ENCODE measurements at places on chromosomes 11 and 22.

DNA sequence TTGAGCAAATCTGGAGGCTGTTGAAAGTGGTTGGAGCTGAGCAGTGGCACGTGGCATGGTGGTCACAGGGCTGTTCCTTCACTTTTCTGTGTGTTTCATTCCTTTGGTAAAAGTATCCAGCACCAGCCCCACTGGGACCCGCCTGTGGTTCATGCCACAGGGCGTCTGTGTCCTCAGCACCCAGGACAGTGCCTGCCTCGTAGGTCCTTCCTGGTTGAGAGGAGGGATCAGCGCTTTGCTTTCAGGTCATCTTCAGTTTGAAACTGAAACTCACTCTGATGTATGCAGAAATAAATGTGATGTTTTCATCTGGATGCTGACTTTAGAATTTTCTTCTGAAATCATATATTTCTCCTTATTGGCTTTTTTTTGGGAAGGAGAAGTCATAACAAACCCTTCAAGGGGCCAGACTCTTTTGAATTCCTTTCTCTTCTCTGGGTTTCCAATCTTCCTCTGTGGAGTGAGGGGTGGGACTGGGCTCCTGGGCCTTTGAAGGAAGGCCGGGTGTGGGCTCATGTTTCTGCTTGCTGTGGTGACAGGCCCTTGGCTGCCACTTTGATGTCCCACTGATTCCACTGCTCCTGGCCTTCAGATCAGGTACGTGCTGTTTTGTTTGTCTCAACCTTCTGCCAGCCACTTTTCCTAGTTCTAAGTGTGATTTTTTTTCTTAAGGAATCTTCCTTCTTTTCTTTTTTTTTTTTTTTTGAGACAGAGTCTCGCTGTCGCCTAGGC lies 26.2 kb downstream of the TBC1D22A start:
- no peak for DNase-seq

DNA sequence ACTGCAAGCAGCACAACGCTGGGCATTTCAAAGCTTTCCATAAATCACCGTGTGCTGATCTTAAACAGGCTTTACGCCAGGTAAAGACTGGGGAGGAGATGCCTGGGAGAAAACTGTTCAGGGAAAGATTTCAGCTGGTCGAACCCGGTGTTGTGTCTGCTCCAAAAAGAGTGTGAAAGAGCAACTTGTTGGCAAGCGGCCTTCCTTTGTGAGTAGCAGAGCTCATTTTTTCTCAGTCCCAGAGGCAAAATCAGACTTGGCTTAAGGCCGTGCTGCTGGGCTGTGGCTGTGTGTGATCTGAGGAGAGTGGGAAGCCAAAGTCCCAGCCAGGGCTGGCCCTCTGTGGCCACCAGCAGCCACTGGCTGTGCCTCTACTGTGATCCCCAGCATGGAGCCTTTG lies 75.7 kb upstream of the E2F8 start:
- DNase-seq: no peak

DNA sequence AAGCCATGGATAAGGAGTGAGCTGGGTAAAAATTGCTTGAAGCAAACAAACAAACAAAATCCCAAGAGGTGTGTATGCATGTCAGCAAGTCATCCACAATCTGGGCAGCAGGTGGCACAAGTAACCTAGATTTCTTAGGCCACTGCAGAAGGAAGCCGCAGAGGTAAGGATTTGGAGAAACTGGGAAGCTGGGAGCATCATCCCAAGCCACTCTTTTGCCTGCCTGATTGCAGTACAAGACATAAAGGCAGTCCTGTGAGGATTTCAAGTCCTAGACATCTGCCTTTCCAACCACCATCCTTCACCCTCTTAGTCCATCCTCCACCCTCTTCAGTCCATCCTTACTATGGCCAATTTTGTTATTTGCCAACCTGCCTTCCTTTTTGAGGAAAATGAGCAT lies 67.2 kb upstream of the BMAL1 start:
- DNase-seq: peak; percentile 70

DNA sequence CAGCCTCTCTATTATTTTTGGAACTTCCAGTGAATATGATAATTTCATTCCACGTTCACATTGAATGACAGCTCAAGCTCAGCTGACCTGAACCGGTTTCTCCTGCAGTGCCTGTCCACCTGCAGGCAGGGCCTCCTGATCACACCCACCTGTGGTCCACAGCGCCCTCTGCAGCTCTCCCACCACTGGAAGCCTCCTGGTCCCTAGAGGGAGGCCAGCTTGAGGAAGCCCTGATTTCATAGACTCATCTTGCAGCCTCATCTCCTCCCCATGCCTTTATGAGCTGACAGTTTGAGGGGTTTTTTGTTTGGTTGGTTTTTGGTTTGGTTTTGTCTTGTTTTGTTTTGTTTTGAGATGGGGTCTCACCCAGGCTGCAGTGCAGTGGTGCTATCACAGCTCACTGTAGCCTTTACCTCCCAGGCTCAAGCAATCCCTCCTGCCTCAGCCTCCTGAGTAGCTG lies 29.9 kb upstream of the MALAT1 start:
- peak; percentile 60 for DNase-seq

- DNase-seq: peak; percentile 97
Measured at GRCh38 chr11:20112291-20113148, 47.8 kb downstream of the DBX1 start.

DNA sequence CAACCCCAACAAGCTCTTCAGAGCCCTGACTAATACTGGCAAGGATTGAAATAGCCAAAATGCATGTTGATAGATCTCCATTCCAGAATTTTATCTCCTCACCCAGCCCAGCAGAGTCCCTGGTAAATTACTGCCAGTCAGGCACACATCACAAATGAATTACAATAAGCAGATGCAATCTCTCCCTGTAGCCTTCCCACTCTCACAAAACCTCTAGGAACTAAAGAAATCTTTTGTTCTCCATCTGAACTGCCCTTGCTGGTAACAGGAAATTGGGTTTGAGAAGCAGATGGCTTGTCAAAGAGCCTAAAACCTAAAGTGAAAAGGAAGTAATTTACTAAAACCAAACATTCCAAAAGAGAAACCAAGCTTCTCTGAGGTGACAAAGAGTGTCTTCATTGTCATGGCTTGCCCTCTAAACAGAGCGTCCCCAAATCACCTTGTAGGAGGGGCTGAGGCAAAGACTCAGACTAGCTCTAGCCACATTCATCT lies 59.5 kb downstream of the FAM168A start:
- DNase-seq: peak; percentile 64

GRCh38 chr11:103591554-103591953 lies 444.9 kb upstream of the DDI1 start:
- DNase-seq: peak; percentile 87

- no peak for DNase-seq
Measured at GRCh38 chr11:116782728-116783127, 5.1 kb downstream of the ZPR1 start.

- no peak for DNase-seq
Measured at GRCh38 chr22:19385221-19385906, 46.2 kb downstream of the HIRA start.

GRCh38 chr11:74506823-74507222 lies 13.3 kb upstream of the LIPT2 start:
- no peak for DNase-seq

DNA sequence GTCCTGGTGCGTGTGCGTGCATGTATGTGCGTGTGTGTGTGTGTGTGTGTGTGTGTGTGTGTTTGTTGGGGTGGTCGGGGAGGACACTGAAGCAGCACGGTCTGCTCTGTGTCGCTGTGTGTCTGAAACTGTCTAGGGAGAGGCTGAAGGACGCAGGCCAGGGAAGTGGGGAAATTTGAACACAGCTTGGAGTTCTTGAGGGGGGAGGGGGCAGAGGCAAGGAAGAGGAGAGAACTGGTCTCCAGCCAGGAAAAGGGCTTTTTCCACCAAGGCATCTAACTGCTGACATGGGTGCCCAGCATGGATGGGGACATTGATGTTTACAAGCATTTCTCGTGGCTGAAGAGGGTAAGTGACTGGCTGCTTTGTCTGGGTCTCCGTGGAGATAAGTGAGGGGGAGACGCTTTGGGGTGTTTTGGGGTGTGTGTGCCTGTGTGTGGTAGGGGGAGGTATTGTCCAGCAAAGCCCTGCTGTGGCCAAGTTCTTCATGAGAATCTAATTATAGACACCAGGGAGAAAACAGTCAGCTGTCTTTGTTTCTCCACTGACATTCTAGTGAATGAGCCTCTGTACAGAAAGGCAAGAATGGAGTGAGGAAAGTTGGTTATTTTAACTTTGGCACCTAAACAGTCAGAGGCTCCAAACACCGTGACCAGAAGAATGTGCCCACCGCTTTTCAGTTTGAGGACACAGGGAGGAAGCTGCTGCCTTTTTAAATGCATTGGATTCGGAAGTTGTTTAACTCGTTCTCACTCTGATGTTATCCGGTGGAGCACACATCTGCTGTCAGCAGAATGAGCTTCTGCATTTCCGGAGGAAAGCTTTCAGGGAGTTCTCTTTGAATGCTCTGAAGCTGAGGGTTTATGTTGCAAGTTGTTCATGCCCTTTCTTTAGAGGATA lies 63.7 kb downstream of the PPFIBP2 start:
- peak; percentile 57 for DNase-seq

DNA sequence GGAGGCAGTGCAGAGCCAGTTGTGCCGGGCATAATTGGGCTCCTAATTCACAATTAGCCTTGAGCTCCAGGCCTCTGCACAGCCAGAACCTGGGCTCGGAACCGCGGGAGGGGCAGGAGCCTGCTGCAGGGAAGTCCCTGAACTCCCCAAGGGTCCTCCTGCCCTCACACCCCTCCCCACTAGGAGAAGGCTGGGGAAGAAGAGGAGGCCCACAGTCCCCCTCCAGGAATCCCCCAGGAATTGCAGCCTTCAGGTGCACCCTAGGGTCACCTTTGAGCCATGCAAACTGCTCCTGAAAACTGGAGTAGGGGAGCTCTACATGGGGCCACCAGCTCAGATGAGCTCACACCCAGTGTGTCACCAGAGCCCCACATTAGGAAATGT lies 93.8 kb upstream of the LMO1 start:
- DNase-seq: no peak

DNA sequence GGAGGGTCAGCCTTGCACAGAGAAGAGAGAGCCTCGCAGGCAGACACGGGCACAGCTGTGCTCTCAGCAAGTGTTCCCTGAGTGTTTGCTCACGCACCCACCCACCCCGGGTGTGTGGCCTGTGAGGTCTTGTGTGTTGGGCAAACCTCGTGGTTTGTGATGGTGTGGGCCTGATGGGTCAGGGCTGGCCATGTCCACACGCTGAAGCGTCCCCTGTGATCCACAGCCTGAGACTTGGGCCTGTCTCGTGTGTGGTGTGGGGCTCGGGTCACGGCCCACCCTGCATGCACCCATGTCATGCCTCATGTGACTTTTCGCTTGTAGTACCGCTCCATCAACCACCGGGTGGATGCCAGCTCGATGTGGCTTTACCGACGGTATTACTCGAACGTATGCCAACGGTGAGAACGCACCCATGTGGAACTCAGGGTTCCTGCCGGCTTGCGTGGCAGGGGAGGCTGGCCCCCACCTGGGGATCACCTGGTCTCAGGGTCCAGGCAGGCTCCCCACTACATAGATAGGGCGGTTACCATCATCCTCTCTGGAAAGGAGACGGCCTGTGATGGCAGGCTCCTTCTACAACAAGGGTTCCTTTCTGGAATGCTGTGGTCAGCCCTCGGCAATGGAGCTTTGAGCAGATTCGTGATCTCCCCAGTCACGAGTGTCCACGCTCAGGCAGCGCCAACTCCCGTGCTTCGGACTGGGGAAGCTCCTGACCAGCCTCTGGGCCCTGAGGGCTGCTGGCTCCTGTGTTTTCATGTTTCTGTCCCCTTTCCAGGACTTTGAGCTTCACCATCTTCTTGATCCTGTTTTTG lies 5.9 kb downstream of the TPCN2 start:
- DNase-seq: no peak

DNA sequence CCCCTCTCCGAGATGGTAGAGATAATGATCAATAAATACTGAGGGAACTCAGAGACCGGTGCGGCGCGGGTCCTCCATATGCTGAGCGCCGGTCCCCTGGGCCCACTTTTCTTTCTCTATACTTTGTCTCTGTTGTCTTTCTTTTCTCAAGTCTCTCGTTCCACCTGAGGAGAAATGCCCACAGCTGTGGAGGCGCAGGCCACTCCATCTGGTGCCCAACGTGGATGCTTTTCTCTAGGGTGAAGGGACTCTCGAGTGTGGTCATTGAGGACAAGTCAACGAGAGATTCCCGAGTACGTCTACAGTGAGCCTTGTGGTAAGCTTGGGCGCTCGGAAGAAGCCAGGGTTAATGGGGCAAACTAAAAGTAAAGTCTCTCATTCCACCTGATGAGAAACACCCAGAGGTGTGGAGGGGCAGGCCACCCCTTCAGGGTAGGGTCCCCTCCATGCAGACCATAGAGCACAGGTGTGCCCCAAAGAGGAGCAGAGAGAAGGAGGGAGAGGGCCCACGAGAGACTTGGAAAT lies 43.2 kb downstream of the IGLL1 start:
- DNase-seq: no peak

DNA sequence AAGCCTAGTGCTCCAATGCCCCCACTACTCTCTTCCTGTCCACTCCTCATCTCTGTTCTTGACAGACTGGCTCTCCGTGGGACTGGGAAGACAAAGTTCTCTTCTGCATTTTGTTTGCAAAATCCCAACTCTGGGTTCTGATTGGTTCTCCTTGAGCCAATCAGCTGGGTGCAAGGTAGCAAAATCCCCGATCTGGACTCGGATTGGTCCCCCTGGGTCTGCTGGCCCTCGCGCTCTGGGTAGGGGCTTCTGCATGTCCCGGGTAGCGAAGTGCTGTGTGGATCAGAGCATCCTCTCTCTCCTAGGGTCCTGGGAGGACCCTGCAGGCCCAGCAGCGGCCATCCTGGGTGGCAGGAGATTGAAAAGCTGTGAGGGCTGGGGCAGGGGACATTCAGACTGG lies 22.3 kb upstream of the A4GALT start:
- DNase-seq: no peak

DNA sequence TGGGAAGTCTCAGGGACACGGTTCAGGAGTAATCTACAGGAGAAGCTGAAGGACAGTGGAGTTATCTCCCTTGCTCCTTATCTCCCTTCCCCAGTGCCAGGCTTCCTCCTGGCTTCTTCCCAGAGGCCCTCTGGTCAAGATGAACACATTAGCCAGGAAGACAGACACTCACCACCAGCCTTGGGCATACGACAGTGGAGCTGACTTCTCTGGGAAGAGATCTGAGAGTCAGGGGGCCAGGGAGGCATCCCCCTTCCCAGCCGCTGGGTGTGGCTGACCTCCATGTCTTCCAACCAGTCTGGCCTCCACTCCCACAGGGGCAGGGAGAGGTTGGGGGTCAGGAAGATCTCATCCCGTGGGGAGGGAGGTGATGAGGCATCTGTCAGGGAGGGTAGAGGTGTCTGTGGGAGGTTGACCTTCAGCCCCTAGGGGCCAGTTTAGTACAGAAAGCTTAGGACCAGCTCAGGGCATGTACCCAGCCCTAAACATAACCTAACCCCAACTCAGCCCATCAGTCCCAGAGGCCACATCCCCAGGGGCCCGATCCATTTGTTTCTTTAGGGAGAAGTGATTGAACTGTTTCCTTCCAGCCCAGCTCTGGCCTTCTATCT lies 12.7 kb downstream of the ROBO4 start:
- DNase-seq: peak; percentile 36

- DNase-seq: peak; percentile 99
Measured at GRCh38 chr22:46754110-46754799, 8.2 kb upstream of the TBC1D22A start.

- no peak for DNase-seq
Measured at GRCh38 chr11:67648140-67648795, 2.3 kb downstream of the ACY3 start.
